ENCODE measurements at places on chromosomes 3 and 15. TPM values are rescaled to one million over a fixed set of nuclear protein-coding genes. Genes with fewer than 3 reads are reported as not detected.

The PLSCR5 gene
- total RNA-seq: not detected

The NDN gene
- not detected for total RNA-seq

The VIPR1 gene
- total RNA-seq: 23.9 TPM

The STAB1 gene
- 0.04 TPM for total RNA-seq

The LRRC31 gene
- total RNA-seq: not detected

The SLCO2A1 gene
- total RNA-seq: 0.70 TPM

The CSPG4 gene
- total RNA-seq: 2.6 TPM

The TMEM108 gene
- not detected for total RNA-seq

The NEK10 gene
- total RNA-seq: 4.3 TPM

The GPR62 gene
- not detected for total RNA-seq

DNA sequence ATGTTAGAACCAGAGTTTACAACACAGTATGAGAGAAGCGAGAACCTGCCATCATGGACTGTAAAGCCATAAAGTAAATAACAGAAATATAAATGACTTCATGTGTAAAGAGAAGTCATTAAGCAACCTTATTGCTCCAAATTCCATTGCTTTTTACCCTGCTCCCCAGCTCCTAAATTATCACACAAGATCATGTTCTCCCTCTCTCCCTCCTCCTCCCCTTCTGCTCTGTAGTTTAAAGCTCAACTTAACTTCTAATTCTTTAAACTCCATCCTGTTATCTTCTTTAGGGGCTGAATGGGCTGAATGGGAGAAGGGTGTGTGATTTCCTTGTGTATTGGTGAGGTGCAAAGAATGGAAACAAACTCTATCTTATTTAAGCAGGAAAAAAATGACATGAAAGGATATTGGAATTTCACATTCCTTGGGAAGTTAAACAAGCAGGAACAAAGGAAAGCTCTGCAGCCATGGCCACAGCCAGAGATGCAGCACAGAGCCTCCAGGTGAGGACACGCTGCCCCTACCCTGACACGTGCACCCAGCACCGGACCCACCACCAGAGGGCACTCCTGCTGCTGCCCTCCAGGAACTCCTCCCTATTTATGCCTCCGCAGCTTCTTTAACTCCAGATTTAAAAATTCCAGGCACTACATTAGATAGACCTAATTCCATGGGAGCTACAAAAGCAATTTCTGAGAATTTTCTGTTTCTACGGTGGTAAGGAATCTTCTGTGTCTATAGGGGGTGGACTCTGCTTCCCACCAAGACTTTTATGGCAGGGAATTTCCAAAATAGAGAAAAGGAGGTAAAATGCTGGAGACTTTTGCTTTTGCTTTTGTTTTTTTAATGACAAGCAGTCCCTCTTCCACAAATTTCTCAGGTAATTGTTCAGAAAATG is 76.9 kb upstream of the ABI3BP start:
- no peaks in the 10 kb centered on the region for H3K27me3 ChIP-seq
- no peak overlapping the region for H3K27ac ChIP-seq
- H3K36me3 ChIP-seq: no peaks in the 10 kb centered on the region
- peaks cover 27% of the 10 kb centered on the region for H3K4me1 ChIP-seq
- peak; percentile 53 for DNase-seq

DNA sequence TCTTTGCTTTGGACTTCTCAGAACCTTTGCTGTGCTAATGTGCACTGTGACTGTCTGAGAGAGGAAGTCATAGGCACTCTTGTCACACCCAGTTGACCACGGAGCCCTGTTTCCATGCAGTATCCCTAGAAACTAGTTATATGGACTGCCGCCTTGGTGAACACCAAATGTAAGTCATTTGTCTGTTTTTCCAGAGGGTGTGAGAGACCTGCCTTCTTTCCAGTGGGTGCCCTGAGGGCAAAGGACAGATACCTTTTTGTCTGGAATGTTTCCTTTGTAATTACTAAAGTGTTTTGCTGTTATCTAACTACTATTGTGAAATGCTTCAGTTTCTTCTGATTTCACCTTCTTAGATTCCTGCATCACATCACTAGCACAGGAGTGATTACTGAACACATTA is 91.8 kb downstream of the LARS2 start:
- DNase-seq: peak; percentile 81
- H3K4me1 ChIP-seq: peaks cover 27% of the 10 kb centered on the region
- no peaks in the 10 kb centered on the region for H3K27me3 ChIP-seq

- no peaks in the 10 kb centered on the region for H3K27me3 ChIP-seq
- peaks cover 67% of the 10 kb centered on the region for H3K36me3 ChIP-seq
- H3K27ac ChIP-seq: peak overlapping the region; percentile 59
- H3K4me3 ChIP-seq: no peak overlapping the region
These were observed 90.4 kb upstream of the TSEN2 start for GRCh38 chr3:12393894-12394293.

GRCh38 chr3:115074502-115074901 is 72.6 kb downstream of the ZBTB20 start:
- DNase-seq: no peak
- H3K36me3 ChIP-seq: no peaks in the 10 kb centered on the region
- no peaks in the 10 kb centered on the region for H3K4me1 ChIP-seq
- H3K4me3 ChIP-seq: no peak overlapping the region
- H3K27me3 ChIP-seq: no peaks in the 10 kb centered on the region
- H3K27ac ChIP-seq: no peak overlapping the region

DNA sequence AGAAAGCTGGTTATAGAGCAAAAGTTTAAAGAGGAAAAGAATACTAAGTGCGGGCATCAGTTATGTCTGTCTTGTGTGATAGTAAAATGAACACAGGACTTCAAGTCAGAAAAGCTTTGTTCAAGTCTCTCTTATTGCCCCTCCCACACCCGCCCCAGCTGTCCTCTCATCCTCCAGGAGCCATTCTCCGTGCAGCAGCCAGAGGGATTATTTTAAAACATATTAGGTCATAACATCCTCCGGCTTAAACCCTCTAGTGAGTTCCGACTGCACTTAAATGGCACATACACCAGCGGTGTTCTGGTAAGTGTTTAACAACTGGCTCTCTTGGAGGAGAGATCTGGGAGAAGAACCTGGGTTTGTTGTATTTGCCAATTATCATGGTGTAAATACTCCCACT is 104.8 kb upstream of the TNFAIP8L3 start:
- DNase-seq: no peak
- peaks cover 5% of the 10 kb centered on the region for H3K27me3 ChIP-seq
- H3K4me3 ChIP-seq: no peak overlapping the region
- H3K27ac ChIP-seq: no peak overlapping the region

DNA sequence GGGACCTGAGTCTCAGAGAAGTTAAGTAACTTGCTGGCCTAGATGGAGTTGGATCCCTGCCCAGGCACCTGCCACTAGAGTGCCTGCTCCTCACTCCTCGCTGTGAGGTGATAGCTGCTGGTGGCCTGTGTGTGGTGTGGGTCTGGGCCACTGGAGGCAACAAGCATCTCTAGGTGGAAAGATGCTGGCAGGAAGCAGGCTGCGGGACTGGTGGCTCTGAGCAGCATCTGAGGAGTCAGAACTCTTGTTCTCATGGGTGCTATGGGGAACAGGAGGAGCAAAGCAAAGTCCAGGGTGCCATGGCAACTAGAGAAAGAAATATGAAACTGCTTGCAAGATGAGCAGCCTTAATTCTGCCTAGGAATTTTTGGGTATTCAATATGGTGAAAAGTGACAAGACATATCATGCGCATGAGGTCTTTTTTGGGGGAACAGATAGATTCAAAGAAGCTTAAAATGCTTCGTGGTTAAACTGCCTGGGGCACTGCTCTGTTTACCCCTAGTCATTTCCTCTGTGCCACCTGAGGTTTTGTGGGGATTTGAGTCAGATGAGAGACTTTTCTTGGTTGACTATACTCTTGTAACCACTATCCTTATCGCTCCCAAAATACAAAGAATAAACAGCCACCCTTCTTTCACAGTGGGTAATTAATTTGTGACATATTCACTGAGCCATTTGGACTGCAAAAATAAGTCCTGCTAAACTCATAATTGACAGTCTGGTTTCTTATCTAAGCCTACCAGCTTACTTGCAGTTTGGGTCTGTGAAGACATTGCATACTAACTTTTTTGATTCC is 50.3 kb downstream of the MED12L start:
- DNase-seq: peak; percentile 40
- no peak overlapping the region for H3K27ac ChIP-seq
- H3K4me3 ChIP-seq: no peak overlapping the region
- no peaks in the 10 kb centered on the region for H3K27me3 ChIP-seq

DNA sequence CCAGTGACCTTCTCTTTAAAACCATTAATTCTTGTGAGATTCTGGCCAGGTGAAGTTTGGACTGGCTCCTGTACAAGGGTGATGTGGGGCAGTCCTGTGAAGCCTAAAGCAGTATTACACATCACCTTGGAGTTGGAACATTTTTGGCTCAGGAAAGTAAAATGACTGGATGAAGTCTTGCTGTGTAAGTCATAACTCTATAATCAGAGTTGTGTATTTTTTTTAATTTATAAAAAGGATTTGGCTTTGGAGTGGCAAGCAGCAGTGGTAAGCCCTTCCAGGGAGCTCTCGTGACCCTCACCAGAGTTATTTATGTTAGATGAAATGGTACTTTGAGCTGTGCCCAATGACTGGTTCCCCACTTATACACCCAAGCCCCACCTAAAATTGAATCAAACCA is 331.2 kb upstream of the DCBLD2 start:
- H3K27ac ChIP-seq: no peak overlapping the region
- no peaks in the 10 kb centered on the region for H3K4me1 ChIP-seq
- H3K27me3 ChIP-seq: no peaks in the 10 kb centered on the region
- no peak overlapping the region for H3K4me3 ChIP-seq

DNA sequence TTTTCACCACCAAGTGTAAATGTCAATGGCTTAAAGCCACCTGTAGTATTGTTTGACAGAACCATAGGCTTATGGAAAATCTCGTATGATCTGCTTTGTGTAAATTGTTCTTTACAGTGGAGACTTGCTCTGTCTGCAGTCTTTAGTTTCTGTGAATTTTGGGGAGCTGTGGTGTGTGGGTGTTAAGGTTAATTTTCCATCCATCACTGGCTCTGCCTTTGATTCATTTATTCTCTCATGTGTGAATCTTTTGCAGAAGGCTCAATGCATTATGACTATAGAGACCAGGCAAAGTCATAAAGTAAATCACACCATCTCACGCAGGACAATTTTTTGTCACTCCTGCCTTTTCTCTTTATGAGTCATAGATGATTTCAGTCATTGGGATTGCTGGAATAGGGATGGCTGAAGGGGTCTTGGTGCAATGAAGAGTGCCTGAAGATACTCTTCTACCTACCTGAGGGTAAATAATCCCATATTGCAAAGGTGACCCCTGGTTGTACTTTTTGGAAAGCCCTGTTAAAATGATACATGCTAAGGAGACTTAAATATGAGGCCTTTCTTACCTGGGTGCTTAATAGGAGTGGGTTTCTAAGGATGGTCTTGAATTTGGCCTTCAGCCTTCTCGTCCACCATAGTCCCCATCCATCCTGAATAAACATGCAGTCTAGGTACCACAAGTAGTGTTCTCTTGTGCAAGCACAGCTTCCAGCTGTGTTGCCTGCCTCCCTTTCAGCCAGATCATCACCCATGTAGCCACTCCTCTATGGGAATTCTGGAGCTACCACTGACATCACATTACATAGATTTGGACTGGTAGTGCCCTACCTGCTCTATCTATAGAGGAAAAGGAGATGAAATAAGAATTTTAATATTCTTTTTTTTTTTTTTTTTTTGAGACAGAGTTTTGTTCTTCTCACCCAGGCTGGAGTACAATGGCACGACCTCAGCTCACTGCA is 14.3 kb downstream of the TGFBR2 start:
- no peak for DNase-seq
- peaks cover 11% of the 10 kb centered on the region for H3K4me1 ChIP-seq
- no peaks in the 10 kb centered on the region for H3K27me3 ChIP-seq
- no peaks in the 10 kb centered on the region for H3K36me3 ChIP-seq
- H3K27ac ChIP-seq: no peak overlapping the region

DNA sequence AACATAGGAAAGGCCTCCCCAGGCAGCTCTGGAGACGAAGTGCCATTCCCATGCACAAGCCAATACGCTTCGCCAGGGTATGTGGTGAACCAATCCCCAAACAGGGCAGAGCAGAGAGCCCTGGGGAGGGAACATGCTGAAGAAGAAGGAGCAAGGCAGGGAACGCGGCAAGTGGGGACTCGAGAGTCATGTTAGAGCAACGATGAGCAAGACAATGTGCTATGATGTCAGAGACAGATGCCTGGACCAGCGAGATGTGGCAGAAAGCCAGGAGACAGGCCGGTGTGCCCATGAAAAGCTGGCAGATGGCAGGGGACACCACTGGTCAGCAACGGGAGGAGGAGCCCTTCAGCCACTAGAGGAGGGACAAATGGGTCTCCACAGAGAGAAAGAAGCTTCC is 39.6 kb downstream of the NIPA2 start:
- no peaks in the 10 kb centered on the region for H3K27me3 ChIP-seq
- no peaks in the 10 kb centered on the region for H3K36me3 ChIP-seq

- peaks cover 20% of the 10 kb centered on the region for H3K4me1 ChIP-seq
- no peak overlapping the region for H3K4me3 ChIP-seq
- no peak overlapping the region for H3K27ac ChIP-seq
- no peaks in the 10 kb centered on the region for H3K36me3 ChIP-seq
- H3K27me3 ChIP-seq: no peaks in the 10 kb centered on the region
These were observed 30.8 kb downstream of the MUC20 start for GRCh38 chr3:195751560-195751959.

- H3K4me1 ChIP-seq: no peaks in the 10 kb centered on the region
- no peak for DNase-seq
- H3K36me3 ChIP-seq: no peaks in the 10 kb centered on the region
- H3K4me3 ChIP-seq: no peak overlapping the region
- no peaks in the 10 kb centered on the region for H3K27me3 ChIP-seq
- no peak overlapping the region for H3K27ac ChIP-seq
These were observed 513.5 kb upstream of the PROK2 start for GRCh38 chr3:72298201-72299152.

GRCh38 chr3:12041446-12042041 is 37.4 kb downstream of the SYN2 start:
- DNase-seq: no peak
- H3K27me3 ChIP-seq: peaks cover 83% of the 10 kb centered on the region
- no peak overlapping the region for H3K4me3 ChIP-seq
- H3K36me3 ChIP-seq: no peaks in the 10 kb centered on the region
- no peak overlapping the region for H3K27ac ChIP-seq
- H3K4me1 ChIP-seq: no peaks in the 10 kb centered on the region

GRCh38 chr3:110456438-110457138 is 615.0 kb upstream of the NECTIN3 start:
- H3K27ac ChIP-seq: no peak overlapping the region
- no peaks in the 10 kb centered on the region for H3K27me3 ChIP-seq
- H3K4me3 ChIP-seq: no peak overlapping the region
- H3K36me3 ChIP-seq: no peaks in the 10 kb centered on the region
- no peak for DNase-seq
- no peaks in the 10 kb centered on the region for H3K4me1 ChIP-seq

DNA sequence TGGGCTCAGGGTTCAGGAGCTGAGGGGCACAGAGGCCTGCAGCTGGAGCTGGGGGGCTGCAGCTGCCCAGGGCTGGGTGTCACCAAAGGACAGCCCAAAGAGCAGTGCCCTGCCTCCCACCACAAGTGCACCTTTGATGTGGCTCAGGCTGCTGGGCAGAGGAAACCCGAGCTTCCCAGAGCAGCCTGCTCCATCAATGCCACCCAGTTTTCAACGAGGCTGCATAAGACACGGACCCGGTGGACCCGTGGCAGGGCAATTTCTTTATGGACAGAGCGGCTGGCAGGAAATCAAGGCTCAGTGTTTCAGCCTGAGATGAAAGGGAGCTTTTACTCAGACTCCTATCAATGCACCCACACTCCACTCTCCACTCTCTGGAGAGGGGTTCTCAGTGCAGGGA is 18.7 kb downstream of the SEMA5B start:
- no peak for DNase-seq
- H3K36me3 ChIP-seq: no peaks in the 10 kb centered on the region
- H3K4me3 ChIP-seq: no peak overlapping the region
- peaks cover 22% of the 10 kb centered on the region for H3K27me3 ChIP-seq
- no peaks in the 10 kb centered on the region for H3K4me1 ChIP-seq
- H3K27ac ChIP-seq: no peak overlapping the region
